ENCODE measurements at places on chromosomes 4 and X.

GRCh38 chr4:85455942-85456341 lies 19.0 kb upstream of the ARHGAP24 start:
- no peak for DNase-seq

DNA sequence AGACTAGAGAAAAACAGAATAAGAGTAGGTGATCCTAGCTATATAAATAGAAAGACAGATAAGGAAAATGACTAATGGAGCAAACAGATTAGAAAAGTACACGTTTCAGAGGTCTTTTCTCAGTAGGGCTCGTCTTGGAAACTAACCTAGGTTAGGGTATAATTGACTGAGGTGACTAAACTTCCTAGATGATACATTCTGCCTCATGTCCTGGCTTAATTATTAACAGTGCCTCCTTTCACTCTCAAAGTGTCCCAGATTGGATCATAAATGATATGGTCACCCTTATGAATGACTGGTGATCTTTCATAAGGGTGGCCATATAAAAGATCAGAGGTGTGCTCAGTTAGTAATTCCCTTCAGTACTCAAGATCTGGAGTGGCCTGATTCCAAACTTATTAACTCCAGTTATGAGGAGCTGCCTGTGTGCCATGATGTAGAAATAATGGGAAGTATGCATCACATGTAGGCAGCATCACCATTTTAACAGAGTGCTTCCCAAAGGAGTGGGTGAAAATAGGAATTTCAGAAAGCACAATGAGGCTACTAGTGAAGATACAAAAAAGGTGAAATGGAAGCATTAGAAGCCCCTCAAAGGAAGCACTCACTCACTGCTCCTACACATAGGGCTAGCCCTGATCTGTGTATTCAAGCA lies 14.7 kb upstream of the GRIA3 start:
- DNase-seq = no peak

- DNase-seq = no peak
Measured at GRCh38 chrX:117990438-117990837, 126.2 kb downstream of the KLHL13 start.

GRCh38 chr4:11050766-11051165 lies 366.2 kb upstream of the CLNK start:
- no peak for DNase-seq

DNA sequence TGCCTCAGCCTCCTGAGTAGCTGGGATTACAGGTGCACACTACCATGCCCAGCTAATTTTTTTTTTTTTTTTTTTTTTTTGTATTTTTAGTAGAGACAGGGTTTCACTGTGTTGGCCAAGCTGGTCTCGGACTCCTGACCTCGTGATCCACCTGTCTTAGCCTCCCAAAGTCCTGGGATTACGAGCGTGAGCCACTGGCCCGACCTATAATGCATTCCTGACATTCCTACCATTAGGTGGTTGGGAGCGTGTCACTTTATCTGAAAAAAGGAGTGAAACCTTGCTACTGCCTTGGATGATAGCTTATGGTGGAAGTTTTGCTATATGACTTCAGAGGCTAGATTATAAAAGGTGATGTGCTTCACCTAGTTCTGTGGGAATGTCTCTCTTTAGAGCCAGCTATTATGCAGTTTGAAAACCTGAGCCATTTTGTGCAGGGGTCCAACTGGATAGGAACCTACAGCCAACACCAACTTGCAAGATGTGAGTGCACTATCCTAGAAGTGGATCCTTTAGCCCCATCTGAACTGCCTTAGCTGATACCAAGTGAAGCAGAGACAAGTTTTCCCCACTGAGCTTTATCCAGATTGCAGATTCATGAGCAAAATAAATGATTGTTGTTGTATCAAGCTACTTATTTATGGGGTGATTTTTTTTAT lies 29.8 kb upstream of the EMCN start:
- no peak for DNase-seq
